ENCODE measurements at places on chromosomes 2 and 18.

DNA sequence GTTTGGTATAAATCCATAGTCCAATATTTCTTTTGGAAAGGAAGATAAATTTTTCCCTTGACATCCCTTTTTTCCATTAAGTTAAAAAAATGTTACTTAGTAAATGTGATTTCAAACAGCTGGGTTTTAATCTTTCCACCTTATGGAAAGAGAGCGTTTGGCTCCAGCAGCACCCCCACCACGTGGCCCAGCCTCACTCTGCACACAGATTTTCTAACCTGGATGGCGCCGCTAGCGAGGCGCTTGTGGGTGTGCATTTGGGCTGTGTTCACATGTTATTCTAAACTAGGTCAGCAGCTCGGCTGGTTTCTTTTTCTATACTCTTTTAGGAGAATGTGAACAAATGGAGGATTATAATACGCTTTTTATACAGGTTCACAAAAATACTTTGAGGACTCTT lies 218.0 kb downstream of the LDLRAD4 start:
- DNase-seq, result peak; percentile 61

DNA sequence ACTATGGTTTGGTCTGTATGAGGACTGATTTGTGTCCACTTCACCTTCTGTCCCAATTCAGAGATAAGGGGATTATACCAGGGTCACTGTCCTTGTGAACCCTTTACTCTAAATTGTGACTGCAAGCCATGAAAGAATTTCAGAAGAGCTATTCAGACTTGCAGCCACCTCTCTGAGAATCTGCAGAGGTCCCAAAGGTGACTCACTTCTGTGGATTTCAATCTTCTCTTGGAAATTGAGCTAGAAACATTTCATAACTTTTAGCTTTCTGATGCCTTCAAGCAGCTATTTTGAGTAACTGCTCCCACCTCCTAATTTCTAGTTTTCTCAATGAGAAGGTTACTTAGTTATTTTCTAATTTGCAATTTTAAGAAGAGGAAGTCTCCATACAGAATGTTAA lies 1242.4 kb upstream of the ACVR2A start:
- DNase-seq, result no peak

DNA sequence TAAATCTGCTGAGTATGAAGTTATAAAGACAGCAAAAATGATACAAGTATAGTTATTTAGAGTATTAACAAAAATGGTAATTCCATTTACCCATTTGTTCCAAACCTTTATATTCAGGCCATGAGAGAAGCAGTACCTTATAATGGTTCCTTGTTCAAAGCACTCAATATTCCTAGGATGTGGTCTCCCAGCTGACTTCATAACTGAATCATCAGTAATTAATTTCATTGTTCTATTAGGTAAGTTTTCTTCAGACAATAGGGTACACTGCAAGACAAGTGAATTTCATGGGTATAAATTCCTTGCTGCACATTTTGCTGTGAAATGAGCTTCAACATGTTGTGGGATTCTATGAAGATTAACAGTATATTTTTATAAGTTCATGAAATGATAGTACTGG lies 550.8 kb upstream of the ZEB2 start:
- no peak for DNase-seq

DNA sequence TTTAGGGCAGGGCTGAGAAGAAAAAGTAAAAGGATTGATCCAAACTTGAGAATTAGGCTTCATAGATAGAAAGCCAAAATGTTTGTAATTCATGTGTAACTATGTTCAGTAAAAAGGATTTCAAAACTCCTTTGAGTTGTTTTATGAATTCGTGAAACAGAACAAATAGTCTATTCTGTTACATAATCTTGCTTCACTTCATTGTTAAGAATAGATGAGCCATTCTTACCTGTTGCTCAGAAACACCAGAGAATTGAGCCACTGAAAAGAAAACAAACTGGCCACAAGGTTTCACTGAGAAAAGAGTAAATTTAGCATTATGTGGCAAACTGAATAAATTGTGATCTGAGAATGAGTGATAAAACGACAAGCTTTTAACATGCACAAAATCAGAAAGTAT lies 4.5 kb upstream of the ITPRID2 start:
- DNase-seq, result no peak

DNA sequence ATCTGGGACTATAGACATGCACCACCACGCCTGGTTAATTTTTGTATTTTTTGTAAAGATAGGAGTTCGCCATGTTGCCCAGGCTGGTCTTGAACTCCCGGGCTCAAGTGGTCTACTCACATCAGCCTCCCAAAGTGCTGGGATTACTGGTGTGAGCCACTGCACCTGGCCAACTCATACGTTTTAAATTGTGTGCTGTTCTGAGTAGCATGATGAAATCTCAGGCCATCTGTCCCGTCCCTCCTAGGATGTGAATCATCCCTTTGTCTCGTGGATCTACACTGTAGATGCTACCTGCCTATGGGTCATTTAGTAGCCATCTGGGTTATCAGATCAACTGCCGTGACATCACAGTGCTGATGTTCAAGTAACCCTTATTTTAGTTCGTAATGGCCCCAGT lies 38.5 kb upstream of the RMP24 start:
- DNase-seq, result no peak

- DNase-seq, result no peak
These were observed 267.4 kb downstream of the CYP26B1 start for GRCh38 chr2:71880287-71880686.

DNA sequence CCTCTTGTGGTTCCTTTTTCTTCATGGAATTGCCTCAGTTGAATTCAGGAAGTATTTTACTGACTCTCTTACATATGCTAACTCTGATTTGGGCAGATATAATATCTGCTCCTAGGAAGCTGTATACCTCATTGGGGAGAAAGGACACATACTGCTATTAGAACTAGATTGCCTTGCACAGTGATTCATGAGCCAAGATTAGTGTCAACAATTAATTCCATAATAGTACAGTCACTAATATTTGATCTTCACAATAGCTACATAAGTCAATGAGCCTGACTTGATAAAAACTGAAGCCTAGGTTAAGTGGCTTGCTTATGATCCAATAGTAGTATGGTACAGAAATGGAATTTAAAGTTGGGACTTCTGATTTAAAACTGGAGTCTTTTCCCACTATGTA lies 127.6 kb downstream of the ETAA1 start:
- DNase-seq, result no peak

- DNase-seq, result no peak
These were observed 44.0 kb upstream of the ROCK2 start for GRCh38 chr2:11388262-11389051.

DNA sequence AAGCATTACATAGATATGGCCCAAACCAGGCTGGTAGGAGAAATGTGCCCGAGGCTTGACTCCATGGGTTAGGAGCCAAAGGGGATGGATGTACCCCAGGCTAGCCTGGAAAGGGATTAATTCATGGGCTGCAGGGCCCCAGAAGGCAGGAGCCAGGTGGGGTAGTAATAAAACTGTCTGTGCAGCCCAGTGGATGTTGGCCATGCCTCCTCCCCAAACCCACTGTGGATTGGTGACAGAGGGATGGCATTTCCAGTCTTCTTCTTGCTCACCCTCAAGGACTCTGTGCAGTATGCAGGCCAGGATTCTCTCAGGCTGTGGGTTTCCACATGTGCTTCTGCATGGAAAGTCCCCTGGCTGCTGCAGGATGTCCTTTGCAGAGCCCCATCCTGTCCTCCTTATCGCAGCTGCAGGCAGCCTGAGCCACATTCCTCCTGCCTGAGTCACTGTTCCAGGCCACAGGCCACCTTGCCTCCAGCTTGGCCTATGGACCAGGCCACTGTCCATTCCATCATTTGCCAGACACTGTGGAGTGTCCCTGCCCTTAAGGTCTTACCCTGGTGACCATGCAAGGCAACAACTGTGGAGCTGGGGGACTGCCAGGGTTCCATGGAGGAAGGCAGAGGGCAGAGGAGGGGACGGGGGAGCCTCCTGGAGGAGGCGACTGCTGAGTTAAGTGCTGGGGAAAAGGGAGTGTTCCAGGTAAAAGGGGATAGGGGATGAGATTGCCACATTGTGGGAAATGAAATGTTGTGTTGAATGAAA lies 38.9 kb downstream of the INO80C start:
- DNase-seq, result peak; percentile 61

GRCh38 chr2:85589982-85590791 lies 5.4 kb upstream of the RNF181 start:
- no peak for DNase-seq

GRCh38 chr18:62898359-62898758 lies 183.0 kb downstream of the PHLPP1 start:
- DNase-seq, result no peak

DNA sequence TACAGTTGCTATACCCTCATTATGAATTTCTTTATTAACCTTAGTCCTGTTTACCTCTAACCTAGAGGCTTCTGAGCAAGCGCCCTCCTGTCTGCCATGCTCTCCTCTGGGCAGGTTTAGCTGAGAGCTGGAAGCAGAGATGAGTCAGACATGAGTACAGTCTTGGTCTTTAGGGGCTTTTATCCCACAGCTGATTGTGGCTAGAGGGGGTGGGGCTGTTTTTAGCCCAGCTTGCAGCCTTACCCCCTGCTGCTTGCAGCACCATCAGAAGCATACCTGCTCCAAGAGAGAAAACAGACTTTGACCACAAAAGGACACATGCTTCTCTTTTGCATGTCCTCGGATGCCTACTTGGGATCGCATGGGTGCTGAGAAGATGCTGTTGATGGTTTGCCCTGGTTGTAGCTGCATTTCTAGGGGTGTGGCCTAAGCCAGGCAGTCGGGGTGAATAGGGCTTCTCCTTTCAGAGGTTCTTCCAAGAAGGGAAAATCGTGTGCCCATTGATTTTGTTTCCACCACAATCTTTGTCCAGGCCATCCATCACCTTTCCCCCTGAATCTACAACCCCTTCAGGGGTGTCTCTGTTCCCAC lies 115.0 kb upstream of the LGALSL start:
- DNase-seq, result no peak

- peak; percentile 97 for DNase-seq
These were observed 119.2 kb upstream of the FHL2 start for GRCh38 chr2:105517814-105518705.

GRCh38 chr18:48553236-48553635 lies 14.4 kb downstream of the CTIF start:
- peak; percentile 69 for DNase-seq

- no peak for DNase-seq
These were observed 23.3 kb upstream of the SSB start for GRCh38 chr2:169775354-169775753.

GRCh38 chr18:57624988-57625387 lies 3.4 kb upstream of the NARS1 start:
- DNase-seq, result no peak

GRCh38 chr2:193868132-193868531 lies 1673.4 kb upstream of the TMEFF2 start:
- DNase-seq, result no peak
